ENCODE measurements at places on chromosomes 3 and 15.

GRCh38 chr3:15638193-15638890, 36.8 kb downstream of the BTD start:
- no peak for DNase-seq

DNA sequence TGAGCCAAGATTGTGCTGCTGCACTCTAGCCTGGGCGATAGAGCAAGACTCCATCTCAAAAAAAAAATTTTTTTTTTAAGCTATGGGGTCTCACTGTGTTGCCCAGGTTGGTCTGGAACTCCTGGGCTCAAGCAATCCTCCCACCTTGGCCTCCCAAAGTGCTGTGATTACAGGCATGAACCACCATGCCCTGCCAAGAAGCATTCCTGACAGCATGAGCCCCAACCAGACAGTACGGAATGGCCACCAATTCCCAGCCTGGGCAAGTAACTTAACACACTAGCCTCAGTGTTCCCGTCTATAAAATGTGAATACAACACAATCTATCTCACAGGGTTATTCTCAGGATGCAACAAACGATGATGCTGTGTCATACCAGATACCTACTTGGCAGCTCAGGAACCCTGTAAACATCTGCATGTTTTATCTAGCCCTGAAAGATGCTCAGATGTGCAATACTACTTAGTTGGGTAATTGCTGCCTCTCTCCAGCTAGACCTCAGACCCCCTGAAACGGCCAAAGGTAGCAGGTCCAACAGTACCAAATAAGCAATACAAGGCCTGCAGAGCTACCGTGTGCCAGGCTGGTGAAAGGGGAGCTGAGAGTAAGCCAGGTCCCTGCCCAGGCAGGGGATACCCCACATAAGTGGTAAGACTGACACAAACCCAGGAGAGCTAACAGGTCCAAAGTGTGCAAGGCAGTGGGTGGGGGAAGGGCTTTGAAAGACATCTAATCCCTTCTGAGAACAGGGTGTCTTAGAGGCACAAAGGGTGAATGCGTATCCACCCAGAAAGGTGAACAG, 1.9 kb downstream of the TKT start:
- DNase-seq, result no peak

- no peak for DNase-seq
These were observed 29.2 kb downstream of the EIF3J start for GRCh38 chr15:44566155-44566540.

GRCh38 chr15:67185621-67186225, 68.7 kb downstream of the AAGAB start:
- peak; percentile 66 for DNase-seq

DNA sequence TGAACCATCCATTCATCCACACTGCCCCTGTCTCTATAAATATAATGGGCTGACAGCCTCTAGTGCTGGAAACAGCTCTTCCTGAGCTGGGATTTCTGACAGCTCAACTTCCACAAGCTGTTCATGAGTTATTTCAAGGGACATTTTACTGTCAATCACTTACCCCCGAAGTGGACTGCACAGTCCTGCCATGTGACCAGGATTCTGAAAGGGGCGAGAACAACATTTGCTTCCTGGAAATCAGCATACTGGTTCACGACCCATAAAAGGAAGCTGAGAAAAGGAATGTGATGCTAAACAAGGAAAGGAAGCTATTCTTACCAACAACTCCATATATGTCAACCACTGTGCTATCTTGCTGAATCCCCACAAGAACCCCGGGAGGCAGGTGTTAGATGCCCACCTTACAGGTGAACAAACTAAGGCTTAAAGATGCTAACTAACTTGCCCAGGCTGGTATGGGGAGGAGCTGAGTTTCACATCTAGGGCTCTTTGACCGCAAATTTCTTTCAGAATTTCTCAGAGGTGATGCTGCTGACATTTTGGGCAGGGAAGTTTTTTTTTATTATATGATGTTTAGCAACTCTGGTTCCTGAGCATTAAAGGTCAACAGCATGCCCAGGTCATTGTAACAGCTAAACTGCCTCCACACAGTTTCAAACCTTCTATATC, 16.5 kb upstream of the REC114 start:
- DNase-seq, result no peak

GRCh38 chr3:18238746-18239331, 186.3 kb downstream of the SATB1 start:
- no peak for DNase-seq

GRCh38 chr3:25661694-25662437, 2.8 kb downstream of the TOP2B start:
- DNase-seq, result no peak

DNA sequence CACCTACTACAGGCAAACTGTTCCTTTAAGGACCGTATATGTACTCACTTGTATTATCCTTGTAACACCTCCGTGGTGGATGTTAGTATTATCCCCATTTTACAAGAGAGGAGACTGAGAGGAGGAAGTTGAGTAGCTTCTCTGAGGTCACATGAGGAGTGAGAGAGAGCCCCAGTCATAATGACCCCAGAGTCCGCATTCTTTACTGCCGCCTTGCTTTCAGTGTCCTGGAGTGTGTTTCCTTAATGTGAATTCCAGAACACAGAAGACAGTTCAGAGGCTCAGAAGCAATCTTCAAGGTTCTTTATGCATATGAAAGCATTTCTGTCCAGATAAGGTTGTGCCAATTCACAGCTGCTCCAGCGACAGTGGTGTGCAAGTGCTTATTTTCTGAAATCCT, 199.2 kb downstream of the CACNA2D3 start:
- DNase-seq, result no peak

- no peak for DNase-seq
These were observed 41.6 kb downstream of the CPA3 start for GRCh38 chr3:148906667-148907066.

- no peak for DNase-seq
These were observed 112.1 kb downstream of the CMSS1 start for GRCh38 chr3:99929745-99930139.

DNA sequence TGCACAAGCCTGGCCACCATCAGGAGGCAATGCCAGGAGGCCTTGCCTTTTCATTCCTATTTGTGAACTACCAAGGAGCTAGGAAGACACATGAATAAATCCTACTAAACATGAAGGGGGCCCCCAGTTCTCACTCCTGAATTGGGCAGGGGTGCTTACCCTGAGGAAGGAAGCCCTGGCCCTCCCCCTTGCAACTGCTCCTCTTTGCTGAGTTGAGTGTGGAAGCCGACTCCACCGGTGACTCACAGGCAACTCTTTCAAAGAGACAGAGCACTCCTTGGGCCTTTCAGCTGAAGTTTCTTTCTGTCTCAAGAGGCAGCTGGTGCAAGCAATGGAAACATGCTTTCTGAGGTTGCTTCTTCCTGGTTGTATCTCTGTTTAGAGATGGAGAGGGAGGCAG, 1.7 kb downstream of the GABRG3 start:
- DNase-seq, result no peak

DNA sequence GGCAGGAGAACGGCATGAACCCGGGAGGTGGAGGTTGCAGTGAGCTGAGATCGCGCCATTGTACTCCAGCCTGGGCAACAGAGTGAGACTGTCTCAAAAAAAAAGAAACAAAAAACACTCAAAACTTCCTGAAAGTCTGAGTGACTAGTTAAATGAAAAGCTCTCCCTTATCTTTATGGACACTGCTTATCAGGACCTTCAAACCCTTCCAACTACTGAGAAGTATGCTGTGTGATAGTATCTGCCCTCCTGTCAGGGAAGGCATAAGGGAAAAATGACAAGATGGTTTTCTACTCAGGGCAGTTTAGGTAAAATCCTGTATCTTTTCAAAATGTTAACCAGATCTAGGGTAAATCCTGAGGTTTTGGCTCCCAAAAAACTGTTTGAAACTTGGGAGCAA, 21.8 kb downstream of the EMC7 start:
- no peak for DNase-seq

DNA sequence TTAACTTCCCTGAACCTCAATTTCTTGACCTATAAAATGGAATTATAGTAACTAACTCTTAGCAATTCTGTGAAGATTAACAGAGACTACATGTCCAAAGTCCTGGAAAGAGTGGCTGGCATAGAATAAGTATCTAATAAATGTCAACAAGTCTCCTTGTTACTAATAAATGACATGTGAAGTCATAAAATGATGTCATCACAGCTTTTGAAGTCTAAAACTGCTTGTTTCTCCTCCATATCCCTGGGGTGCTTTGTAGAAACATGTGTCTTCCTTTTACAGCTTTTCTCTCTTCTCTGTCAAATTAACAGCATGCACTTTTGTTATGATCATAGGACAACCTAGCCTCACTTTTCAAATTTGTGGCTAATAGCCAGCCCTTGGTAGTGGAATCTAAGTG, 510.2 kb downstream of the NTRK3 start:
- DNase-seq, result no peak

DNA sequence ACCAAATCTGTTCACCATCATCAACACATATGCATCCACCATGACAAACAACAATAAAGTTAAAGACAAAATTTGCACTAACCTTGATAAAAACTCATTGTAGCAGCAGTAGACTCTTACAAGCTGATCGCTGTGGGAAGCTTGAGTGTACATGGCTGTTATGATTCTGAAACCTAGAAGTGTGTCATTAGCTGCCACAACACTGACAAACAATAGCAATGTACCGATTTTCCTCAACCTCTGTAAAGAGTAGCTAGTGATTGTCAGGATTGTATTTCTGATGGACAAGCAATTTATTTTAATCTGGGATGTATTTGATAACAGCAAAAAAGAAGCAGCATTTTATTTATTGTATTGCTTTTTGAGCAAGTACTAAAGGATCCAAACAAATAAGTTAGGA, 1357.7 kb downstream of the ROBO1 start:
- DNase-seq, result no peak

DNA sequence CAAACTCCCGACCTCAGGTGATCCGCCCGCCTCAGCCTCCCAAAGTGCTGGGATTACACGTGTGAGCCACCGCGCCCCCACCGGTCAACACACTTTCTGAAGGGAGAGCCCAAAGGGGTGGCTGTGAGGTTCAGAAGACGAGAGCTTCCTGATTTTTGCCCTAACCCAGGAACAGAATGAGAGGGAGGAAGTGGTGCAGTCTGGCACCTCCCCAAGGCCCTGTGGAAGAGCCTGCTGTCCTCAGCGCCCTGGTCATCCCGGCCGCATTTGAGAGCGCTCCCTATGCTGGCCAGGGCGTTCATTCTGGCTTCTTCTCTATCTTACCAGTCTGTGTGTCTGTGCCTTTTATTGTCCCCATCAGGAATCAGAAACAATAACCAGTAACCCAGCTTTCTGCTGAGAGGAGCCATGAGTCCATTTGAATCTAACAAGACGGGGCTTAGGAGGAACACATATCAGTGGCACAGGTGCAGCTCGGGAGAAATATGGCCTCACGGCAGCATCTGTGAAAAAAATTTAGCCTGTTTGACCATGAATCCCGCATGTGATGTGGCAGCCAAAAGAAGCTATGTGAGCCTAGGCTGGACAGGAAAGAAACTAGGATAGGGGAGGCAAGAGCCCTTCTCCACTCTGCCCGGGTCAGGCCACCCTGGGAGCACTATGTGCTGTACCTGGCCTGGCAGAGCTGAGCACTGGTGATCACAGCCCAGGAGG, 12.9 kb downstream of the BDH1 start:
- DNase-seq, result no peak

DNA sequence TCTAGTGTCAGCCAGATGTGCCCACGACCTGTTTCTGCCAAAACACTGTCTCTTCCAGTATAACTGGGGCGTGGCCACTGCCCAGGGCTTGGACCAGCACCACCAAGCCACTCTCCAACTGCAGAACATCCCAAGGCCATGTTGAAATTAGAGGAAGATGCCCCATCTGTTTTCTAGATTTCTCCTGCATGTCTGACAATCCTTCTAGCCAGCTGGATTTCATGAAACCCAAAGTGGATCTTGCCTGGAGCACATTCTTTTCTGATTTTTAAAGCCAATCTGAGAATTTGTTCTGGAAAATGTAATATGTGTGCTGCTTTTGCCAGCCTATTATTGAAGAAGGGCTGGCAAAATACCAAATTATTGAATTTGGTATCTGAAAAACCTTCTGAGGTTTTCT, 182.5 kb downstream of the SLCO3A1 start:
- DNase-seq, result no peak

GRCh38 chr3:4447295-4447999, 19.6 kb downstream of the SUMF1 start:
- no peak for DNase-seq

DNA sequence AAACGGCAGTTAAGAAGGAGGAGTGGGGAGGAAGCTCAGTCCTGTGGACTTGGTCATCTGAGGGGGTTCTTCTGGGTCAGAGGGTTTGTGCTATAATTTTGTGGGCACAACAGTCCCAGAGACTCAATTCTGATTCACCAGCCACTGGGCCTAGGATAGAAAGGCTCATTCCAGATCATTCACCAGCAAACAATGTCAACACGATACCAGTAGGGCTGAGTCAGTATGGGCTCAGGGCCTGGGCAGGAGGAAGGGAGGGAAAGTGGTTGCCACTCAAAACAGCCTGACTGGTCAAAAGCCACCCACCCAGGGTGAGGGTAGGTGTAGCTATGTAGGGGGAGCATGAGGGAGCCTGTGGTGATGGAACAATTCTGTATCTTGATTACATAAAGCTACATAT, 86.9 kb upstream of the MEX3B start:
- DNase-seq, result no peak

DNA sequence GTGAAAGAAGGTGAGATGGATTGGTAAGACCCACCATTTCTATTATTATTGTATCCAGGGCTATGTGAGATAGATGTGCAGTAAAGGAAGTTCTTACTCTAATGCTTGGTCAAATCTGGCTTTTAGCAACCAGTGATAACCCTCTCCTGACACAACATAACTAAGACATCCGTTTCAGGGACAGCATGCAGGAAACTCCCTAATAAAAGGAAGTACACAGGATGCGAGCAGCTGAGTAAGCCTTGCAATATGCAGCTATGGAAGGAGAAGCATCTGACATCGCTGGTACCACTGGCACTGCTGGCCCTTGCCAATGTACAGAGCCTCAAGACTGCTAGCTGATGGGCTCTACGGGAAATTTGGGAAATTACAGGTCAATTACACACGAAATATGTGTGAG, 662.3 kb downstream of the NR2F2 start:
- no peak for DNase-seq

- DNase-seq, result no peak
These were observed 36.4 kb upstream of the TMEM45A start for GRCh38 chr3:100455841-100456550.

DNA sequence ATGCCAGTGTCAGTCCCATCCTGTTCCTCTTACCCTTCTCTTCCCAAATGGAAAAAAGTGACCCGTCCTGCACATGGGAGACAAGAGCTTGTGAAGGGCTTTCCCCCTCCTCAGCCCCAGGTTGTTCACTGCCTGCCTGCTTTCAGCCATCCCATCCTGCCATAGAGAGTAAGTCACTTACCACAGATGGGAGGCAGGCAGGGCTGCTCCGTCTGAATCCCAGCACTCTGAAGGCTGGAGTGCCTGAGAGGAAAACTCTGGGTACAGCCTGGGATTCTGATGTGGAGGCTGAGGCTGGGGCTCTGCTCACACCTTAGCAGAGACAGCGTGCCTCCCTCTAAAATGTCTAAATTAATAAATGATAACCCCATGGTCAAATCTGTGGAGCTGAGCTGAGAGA, 14.8 kb downstream of the CPNE4 start:
- DNase-seq, result no peak

All from HFF-Myc (cell line).